ENCODE measurements at places on chromosomes 12 and 14.

- no peak for DNase-seq
These were observed 26.3 kb upstream of the PTGDR start for GRCh38 chr14:52241087-52241793.

DNA sequence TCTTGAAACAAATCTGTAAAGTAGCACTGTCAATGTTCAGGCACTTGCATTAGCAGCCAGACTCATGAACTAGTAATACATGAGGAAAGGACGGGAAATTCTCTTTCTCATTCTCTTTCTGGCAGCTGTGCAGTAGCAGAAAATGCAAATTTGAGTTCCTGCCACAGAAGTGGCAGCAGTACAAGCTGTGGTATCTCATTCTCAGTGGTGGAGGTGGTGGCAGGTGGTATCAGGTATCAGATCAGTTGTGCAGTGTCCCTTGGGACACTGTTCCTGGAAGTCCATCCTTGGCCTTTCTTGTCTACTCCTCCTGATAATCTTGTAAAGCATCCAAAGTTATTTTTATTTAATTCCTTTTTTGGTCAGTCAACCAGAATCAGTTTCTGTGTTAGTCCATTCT lies 103.0 kb downstream of the C12orf42 start:
- DNase-seq: no peak

DNA sequence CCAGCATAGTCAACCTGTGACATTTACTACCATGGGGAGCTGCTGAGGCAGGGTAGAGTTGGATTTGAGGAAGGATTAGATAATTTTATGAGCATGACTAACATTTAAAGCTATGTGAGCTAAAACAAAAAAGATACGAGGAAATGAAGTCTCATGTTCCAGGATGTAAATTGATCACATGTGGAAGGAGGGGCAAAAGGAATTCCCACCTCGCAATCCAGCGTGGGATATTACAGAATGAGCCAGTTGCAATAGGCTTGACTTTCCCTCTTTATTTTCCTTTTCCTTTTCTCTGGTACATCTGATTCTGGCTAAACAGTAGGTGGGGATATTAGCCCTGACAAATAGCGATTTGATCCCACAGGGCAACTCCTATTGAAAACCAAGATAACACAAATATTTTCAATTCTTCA lies 214.9 kb upstream of the HMGA2 start:
- no peak for DNase-seq

GRCh38 chr12:64891629-64892028 lies 67.2 kb downstream of the TBC1D30 start:
- DNase-seq: no peak

- no peak for DNase-seq
These were observed 159.1 kb downstream of the ANO4 start for GRCh38 chr12:100953677-100954076.

DNA sequence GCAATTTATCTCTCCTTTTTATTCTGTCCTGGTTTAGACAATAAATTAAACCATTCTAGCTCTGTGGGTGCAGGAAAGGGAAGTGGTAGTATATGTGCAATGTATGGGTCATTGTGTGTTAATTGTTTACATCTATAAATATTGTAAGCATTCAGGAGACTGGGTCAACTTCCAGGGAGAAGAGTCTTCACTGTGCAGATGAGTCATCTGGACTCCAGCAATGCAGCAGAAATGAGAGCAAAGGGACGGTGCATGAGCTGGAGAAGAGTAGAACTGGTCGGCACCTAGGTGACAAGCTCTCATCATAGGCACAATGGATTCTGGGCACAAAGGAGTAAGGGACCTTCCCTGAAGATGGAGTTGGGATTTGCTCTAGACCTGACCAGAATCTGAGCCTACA lies 211.1 kb upstream of the DAAM1 start:
- no peak for DNase-seq

GRCh38 chr14:83709116-83709515 lies 1820.8 kb upstream of the FLRT2 start:
- DNase-seq: no peak

DNA sequence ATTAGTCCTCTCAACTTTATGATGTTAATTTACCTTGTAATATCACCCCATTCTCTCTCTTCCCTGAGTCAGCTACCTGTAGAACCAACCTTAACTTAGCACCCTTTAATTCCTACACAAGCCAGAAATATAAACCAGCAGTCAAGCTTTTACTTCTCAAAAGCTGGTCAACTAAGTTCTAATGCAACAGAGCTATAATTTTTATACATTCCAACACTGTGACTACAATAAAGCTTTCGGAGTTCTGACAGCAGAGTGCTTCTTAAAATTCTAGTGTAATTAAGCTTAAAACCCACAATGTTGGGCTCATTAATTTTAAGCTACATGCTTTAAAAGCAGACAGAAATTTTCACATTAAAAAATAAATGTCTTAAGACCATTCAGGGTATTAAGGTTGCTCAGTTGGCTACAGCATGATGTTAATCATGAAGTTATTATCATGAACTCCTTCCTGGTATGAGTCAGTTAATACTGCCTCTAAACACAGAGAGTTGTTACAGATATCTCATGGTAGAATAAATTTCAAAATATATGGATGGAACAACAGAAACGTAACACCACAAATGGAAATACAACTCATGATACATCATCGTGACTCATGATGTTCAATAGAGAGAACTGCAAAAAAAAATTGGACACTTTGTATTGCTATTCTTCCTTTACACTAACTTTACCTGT lies 126.7 kb downstream of the EPS8 start:
- no peak for DNase-seq

DNA sequence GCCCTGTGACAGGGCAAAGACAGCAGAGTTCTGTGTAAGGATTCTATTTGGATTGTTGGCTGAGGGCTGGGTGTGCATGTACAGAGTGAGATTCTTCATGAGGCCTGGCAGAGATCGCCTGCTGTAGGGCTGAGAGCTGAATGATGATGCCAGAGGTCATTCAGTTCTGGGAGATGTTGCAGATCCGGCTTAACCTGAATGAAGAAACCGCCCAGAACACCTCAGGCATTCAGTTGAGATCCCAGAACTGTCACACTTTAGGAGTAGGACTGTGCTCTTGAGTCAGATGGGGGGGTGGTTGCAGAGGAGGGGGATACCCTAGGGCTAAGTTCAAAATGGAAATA lies 5.8 kb upstream of the EVL start:
- peak; percentile 67 for DNase-seq

GRCh38 chr12:3165078-3165980 lies 88.2 kb downstream of the TSPAN9 start:
- no peak for DNase-seq

GRCh38 chr14:51307551-51307950 lies 67.5 kb downstream of the TMX1 start:
- DNase-seq: no peak

- DNase-seq: no peak
These were observed 15.0 kb upstream of the MEG3 start for GRCh38 chr14:100810861-100811461.

- peak; percentile 90 for DNase-seq
These were observed at the start of gene PHETA1 for GRCh38 chr12:111368788-111369495. TSS of gene PHETA1 (minus strand) at chr12:111369095. CDS start at chr12:111363427, 5,668 bp downstream.

DNA sequence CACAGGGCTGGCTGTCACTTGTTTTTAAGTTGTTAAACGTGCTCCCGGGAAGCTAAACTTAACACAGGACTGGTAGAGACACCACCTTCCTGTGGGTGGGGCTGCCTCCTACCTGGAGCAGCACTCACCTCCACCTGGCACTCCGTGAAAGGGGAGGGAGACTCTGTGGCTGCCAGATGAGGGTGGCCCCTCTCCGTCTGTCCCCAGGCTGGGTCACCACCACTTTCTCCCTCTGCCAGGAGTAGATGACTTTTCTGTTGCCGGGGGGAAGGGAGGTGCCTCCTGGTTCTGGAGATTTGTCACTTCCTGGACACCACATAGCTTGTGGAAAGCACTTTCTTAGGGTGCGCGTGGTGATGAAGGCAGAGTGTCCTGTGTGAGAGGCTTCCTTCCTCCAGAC lies 81.3 kb downstream of the WDR20 start:
- DNase-seq: no peak

DNA sequence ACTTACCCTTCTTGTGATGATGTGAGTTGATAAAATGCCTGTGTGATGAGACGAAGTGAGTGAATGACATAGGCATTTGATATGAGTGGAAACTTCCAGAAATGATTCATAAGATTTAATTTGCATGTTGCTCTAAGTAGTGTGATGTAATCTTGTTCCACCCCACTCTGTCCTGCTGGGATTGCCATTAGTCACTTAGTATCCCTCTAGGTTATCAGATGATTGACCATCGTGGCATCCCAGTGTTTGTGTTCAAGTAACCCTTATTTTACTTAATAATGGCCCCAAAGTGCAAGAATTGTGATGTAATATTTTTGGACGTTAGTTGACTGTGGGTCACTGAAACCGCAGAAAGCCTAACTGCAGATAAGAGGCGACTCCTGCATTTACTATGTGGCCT lies 214.4 kb upstream of the DIO2 start:
- no peak for DNase-seq

- no peak for DNase-seq
These were observed 43.4 kb downstream of the RAD52 start for GRCh38 chr12:906062-906585.

DNA sequence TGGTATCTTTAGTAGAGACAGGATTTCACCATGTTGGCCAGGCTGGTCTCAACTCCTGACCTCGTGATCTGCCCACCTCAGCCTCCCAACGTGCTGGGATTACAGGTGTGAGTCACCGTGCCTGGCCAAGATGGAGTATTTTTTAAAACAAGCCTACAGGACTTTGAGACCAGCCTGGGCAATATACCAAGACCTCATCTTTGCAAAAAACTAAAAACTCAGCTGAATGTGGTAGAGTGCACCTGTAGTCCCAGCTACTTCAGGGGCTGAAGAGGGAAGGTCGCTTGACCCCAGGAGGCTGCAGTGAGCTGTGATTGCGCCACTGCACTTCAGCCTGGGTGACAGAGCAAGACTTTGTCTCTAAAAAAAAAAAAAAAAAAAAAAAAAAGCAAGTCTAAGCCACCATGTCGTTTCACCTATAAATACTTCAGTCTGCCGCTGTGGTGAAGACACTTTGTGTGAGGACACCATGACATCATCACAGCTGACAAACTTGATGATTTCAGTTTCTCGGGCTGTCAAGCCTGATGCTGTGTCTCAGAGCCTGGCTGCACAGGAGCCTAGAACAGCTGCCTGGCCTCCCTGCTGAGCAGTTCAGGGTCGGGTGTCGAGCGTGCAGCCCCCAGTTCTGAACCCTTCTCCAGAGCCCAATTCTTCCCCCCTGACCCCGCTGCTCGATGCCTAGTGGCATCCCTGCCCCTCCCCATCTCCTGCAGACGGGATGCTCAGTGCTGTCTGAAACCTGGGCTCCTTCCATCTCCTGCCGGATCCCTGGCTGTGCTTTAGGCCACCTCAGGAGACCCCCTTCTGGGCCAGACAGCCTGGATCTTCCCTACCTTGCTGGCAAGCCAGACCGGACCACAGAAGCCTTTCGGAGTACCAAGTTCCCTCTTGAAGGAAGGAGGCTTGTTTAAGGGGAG lies 119.2 kb upstream of the EVL start:
- no peak for DNase-seq

- DNase-seq: no peak
These were observed 133.9 kb downstream of the STXBP6 start for GRCh38 chr14:24915958-24916595.

DNA sequence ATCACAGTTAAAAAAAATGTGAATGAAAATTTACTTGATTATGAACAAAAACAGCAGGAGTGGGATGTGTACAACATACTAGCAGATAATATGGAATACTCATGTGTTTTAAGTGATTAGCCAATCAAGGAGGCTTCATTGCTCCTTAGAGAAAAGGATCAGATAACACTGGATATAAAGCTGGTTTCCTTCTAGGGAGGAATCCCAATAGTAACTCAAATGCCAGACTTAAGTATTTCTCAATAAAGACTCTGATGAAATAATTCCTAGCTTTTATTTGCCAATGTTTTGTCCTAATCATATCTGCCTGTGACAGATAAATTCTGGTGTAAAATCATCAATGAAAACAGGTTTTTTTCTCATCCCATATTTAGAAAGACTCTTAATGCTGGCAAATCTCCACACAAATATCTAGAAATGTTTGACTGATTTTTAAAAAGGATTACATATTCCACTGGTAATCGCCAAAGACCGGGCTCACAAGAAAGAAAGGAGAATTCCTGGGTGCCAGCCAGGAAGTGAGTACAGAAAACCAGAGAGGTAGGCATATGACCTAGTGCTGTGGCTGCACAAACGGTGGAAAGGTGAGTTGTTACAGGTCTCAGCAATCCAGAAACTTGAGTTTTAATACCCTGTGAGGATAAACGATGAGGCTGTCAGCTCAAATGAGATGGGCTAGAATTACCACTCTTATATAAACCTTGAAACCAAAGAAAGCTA lies 108.6 kb upstream of the TTC7B start:
- no peak for DNase-seq

Measured in prostate gland (tissue), 2 donors.